D721Med (cell line): ENCODE measurements at places on chromosomes 3 and 15.

DNA sequence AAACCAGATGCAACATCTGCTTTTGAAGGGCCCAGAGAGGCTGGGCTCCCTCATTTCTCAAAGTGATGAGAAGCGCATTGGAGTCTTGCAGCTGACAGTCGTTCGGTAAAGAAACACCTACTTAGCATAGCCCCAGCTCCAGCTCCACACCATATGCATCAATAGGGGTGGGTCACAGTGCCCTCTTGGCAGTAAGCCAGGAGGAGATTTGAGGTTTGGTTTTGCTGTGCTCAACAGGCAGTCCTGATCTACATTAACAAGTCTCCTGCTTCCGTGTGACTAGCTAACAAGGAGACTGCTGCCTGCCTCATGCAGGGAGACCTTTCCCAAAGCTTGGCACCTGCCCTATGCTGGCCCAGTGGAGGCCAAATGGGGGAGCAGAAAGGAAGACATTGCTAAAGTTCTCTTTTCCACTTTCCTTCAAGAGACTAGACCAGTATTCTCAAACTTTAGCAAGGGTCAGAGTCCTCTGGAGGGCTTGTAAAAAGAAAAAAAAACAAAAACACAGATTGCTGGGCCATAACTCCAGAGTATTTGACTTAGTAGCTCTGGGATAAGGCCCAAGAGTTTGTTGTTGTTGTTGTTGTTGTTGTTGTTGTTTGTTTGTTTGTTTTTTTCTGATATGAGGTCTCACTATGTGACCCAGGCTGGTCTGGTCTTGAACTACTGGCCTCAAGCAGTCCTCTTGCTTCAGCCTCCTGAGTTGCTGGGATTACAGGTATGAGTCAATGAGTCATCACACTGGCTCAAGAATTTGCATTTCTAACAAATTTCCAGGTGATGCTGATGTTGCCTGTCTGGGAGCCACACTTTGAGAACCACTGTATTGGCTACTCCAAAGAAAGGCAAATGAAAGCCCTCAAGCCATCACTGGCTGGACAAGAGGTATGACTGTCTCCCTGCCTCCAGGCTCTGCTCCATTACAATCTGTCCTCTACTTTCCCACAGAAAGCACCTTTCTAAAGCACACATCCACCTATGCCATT, 294.9 kb downstream of the RORA start:
- DNase-seq = no peak

GRCh38 chr3:128433837-128434165, 32.9 kb downstream of the DNAJB8 start:
- DNase-seq = no peak

DNA sequence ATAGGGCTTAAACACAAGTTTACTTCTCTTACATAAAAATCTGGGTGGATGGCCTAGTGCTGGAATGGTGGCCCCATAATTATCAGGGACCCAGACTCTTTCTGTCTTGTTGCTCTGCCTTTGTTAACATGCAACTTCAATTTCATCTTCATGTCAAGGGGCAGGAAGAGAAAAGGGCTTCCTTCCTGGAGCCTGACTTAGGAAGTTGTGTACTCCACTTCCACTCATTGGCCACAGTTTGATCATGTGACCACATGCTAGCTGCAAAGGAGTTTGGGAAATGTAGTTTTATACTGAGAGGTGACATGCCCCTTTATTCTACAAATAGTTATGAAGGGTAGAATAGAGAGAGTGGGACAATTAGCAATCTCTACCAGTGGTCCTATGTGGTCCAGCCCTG, 39.3 kb downstream of the RHCG start:
- no peak for DNase-seq

GRCh38 chr3:126258670-126259069, 78.3 kb upstream of the ALDH1L1 start:
- no peak for DNase-seq

GRCh38 chr3:188747489-188747888, 424.3 kb upstream of the TPRG1 start:
- DNase-seq = no peak

- DNase-seq = no peak
These were observed 10.6 kb downstream of the PARP14 start for GRCh38 chr3:122691195-122691594.

- DNase-seq = no peak
These were observed 106.6 kb downstream of the APBA2 start for GRCh38 chr15:28992336-28992864.

DNA sequence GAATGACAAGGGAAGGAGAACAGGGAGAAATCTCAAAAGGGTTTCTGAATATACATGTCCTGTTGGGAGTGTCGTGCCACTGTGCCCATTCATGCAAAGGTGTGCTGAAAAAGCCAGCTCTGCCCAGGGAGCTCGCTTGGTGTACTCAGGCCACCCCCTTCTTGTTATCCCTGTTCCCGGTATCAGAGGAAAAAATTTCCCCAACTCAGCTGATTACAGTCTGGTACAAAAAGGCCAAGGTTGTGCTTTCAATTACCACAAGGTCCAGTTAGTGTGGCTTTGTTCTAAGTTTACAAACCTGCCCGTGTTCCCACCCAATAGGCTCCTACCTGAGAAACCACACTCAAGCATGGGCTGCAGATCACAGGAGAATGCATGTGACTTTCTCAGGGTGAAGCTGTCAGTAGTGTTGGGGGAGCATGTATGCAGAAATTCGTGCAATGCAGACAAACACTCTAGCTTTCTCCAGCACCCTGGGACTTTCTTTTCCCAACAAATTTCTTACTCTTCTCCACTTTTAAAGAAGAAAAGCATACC, 648.5 kb downstream of the NR2F2 start:
- DNase-seq = no peak

GRCh38 chr3:156812521-156813335, 13.4 kb upstream of the LEKR1 start:
- no peak for DNase-seq

DNA sequence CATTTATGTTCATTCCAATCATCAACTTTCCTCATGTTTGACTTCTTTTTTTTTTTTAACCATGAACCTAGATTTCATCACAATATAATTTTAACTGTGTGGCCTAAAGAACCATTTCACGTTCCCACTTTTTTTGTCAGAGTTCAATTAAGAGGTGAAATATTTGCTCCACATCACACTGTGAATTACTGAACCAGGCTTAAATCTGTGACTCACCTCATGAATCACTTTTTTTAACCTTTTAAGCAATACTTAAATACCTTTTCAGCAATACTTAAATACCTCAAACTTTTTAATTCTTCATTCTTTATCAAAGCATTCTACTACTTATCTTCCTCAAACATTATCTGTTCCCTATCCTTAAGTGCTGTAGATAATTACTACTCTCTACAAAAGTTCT, 137.6 kb downstream of the SI start:
- DNase-seq = no peak

GRCh38 chr3:157475921-157476414, 27.2 kb downstream of the VEPH1 start:
- no peak for DNase-seq

- DNase-seq = no peak
These were observed 4.1 kb downstream of the MBNL1 start for GRCh38 chr3:152272771-152273242.

- DNase-seq = no peak
These were observed 67.8 kb upstream of the SEC61A1 start for GRCh38 chr3:127984241-127984975.

DNA sequence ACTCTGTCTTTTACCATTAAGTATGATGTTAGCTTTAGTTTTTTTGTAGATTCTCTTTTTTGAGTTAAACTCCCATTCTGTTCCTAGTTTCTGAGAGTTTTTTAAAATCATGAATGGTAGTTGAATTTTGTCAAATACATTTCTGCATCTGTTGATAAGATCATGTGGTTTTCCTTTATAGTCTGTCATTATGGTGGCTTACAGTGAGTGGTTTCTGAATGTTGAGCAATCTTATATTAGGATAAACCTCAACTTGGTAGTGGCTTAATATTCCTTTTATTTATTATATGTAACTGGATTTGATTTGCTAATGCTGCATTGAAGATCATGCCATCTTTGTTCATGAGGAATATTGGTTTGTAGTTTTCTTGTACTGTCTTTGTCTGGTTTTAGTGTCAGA, 34.8 kb downstream of the NEO1 start:
- DNase-seq = no peak

- DNase-seq = no peak
These were observed 41.5 kb downstream of the RBP2 start for GRCh38 chr3:139434764-139435307.

GRCh38 chr3:152738656-152739055, 96.3 kb upstream of the P2RY1 start:
- no peak for DNase-seq

DNA sequence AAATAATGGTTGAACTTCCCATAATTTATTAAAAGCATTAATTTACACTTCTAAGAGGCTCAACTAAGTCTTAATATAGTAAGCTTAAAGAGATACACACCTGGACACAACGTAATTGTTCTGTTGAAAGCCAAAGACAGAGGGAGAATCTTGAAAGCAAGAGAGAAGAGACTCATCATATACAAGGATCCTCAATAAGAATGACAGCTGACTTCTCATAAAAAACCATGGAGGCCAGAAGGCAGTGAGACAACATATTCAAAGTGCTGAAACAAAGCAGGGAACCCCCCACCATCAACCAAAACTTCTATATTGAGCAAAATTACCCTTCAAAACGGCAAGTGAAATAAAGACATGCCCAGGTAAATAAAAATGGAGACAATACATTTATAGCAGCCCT, 16.6 kb upstream of the GABRG3 start:
- DNase-seq = no peak

GRCh38 chr3:98702166-98702565, 61.0 kb upstream of the ST3GAL6 start:
- no peak for DNase-seq

DNA sequence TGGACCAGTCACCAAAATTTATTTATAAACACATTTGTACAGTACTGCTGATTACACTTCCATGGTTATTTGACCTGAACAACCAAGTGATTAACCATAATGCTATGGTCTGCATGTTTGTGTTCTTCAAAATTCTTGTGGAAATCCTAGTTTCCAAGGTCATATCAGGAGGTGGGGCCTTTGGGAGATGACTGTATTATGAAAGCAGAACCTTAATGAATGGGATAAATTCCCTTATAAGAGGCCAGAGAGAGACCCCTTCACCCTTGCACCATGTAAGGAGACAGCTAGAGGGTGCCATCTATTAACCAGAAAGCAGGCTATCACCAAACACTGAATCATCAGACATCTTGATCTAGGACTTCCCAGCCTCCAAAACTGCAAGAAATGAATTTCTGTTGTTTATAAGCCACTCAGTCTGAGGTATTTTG, 1.9 kb downstream of the SCAPER start:
- DNase-seq = no peak
